Stimulated activated CD4-positive, alpha-beta T cell treated with anti-CD3 and anti-CD28 coated beads, Interleukin-1b, Interleukin-23, amount 100 ng/mL, for 48 hours (primary cell): ENCODE measurements at places on chromosomes 5 and 9.

DNA sequence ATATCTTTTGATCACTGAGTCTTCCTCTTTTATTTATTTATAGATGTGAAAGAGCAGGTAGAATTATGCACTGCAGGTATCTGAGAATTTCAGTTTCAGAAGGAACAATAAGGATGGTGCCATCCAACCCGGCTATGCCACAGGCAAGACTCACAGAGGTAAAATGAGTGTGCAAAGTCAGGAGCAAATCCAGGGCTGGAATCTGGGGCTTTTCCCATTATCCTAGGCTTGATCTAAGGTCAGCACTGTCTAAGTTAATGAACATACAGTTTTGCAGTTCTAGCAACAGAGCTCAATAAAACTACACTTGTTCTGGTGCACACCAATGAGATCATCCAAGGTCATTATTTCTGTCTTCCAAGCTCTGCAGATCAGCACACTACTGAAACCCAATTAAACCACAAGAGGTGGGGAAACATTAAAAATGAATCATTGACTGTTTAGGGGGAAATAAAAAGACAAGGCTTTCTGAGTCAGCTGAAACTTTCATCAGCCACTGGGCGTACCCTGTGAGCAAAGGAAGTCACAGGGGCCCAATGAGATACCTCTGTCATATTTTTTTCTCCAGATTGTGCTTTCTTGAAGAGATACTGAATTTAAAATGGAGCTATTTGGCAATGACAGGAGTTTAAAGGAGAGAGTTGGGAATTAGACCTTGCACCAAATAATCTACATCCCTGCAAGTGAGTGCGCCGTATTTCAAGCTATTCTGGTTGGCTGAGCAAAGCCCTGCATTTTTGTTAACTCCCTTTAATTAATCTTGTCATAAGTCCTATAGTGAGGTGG is 662.2 kb upstream of the ZNF608 start:
- DNase-seq: no peak

- DNase-seq: no peak
Observed at GRCh38 chr9:966870-967269, 9.6 kb upstream of the DMRT3 start.

DNA sequence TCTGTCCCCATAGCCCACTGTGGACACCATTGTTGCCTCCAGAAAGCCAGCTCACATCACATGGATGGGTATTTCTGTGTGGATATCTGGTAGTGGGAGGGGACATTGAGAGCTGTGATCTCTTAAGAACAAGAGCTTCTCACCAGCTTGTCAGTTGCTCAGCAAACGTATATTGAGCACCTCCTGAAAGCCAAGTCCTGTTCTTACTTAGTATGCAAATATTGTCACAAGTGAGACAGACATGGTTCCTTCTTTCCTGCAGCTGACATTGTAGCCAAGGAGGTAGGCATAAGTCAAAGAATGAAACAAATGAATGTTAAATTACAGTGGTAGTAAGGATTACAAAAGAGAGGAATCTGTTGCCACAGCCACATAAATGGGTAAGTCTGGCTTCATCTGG is 3.8 kb downstream of the TCOF1 start:
- DNase-seq: no peak

DNA sequence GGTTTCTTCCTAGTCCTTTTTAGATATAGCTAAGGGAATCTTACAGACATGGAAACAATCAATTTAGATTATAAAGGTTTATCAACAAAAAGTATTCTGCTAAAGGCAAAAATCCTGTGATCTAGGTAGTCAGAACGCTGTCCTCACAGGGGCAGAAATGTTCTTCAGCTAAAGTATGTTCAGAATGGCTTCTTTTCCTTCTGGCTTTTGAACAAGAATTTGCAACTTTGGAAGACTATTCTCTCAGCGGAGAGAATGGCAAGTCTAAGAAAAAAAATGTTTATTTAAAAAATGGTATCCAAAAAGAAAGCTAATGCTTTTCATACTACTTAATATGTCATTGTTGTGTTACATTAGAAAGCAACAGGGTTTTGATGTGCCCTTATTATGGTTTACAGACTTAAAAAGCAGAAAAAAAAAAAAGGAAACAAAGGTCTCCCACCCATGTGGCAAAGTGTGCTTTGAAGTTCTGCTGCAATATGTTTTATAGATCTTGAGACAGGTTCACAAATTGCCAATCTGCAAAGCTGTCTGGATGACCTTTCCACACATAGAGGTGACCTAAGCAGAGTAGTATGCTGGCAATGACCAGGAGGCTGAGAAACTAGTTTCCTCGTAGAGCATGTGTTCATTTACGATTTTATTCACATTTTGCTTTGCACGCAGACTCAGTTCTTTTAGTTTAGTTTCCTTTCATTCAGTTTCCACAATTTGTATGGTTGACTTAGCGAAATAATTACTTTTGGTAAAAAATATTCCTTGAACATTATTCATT is 45.1 kb upstream of the PJA2 start:
- no peak for DNase-seq

GRCh38 chr5:103587185-103587748 is 24.7 kb upstream of the NUDT12 start:
- DNase-seq: no peak

DNA sequence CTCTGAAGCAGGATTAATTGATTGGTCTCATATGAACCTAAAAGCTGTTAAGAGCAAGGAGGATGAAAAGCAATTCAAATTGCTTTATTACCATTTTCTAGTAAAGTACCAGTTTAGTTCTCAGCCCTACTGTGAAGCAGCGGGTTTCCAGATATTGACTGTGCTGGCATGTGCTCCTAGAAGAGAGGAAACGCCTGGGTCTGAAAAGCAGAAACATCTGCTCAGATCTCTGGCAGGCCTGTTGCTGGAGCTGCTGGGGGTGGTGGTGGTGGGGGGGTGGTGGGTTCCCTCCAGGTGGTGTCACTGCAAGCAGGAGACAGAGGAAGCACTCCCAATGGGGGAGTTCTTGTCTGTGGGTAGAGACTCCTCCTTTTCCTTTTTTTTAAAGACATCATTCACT is 105.5 kb upstream of the ZNF462 start:
- no peak for DNase-seq
